IMR-90 (cell line): ENCODE measurements at places on chromosomes 13 and 19.

GRCh38 chr13:110479648-110480047 is 81.9 kb downstream of the RAB20 start:
- H3K27ac ChIP-seq = no peak overlapping the region
- no peaks in the 10 kb centered on the region for H3K27me3 ChIP-seq
- no peaks in the 10 kb centered on the region; the same call in 1 of the 2 replicates for H3K4me1 ChIP-seq
- DNase-seq = no peak

DNA sequence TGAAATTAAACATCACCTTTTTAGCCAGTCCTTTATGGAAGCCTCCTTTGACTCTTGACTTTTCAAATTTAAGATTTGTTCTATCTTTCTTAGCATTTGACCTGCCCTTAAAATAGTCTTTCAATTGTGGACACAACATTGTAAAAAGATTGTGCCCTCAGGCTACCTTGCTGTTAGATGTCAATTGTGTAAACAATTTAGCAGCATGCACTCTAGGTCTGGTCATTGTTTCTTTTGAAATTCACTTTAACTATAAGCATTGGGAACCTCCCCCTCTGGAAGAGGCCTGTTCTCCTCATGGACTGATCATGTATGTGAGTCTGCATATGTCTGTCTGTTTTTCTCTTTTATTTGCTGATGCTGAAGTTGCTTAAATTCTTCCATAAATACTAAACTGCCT is 31.5 kb upstream of the PABPC3 start:
- H3K27ac ChIP-seq = no peak overlapping the region
- H3K27me3 ChIP-seq = no peaks in the 10 kb centered on the region
- H3K4me3 ChIP-seq = no peak overlapping the region
- no peaks in the 10 kb centered on the region for H3K4me1 ChIP-seq
- H3K36me3 ChIP-seq = no peaks in the 10 kb centered on the region

DNA sequence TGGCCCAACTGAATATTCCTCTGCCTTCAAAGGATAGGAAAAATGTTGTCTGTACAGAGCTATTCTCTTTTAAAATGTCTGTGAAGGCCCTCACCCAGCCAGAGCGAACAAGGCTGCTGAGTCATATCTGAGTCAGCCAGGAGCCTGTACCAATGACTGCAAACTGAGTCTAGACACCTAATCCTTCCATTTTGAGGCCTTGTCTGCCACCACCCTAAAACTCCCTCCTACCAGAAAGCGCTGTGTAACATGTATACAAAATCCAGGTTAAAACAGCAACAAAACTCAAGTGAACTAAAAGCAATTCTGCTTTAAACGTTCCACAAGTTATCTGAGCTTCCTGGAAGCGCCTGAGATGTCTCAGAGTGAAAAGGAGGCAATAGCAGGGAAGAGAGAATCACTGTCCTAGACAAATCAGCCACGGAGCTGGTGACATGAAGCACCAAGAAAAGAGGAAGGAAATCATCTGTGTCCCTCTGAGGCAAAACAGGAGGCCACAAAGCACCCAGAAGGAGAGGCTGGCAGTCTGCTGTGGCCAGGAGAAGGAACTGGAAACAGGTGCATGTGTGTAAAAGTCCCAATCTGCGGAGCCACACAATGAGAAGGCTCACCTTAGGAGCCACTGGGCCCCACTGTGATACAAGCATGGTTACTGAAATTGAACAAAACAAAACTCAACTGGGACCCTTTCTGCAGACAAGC is 10.2 kb downstream of the DHRS12 start:
- peak; percentile 91 for DNase-seq
- H3K36me3 ChIP-seq = no peaks in the 10 kb centered on the region
- peak overlapping the region; percentile 33; the same call in 1 of the 2 replicates for H3K27ac ChIP-seq
- H3K27me3 ChIP-seq = no peaks in the 10 kb centered on the region
- no peak overlapping the region for H3K4me3 ChIP-seq

DNA sequence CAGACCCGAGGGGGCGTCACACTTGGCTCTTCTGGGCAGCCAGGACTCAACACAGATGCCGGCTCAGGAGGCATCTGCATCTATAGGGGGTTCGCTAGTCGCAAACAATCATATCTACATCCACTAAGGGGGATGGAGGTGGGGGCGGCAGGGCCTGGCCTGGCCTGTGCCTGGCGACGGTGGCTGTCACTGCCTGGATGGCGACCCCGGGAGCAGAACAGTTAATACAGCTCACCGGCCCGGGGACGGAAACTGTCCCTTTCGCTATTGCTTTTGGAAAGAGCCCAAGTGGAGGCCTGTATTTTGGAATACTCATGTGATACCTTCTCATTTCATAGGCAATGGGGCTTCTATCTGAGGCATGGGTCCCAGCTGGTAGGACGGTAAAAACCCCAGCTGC is 17.7 kb downstream of the SGTA start:
- no peaks in the 10 kb centered on the region for H3K27me3 ChIP-seq
- H3K4me1 ChIP-seq = peaks cover 2% of the 10 kb centered on the region; the same call in 1 of the 2 replicates
- H3K36me3 ChIP-seq = peaks cover 64% of the 10 kb centered on the region
- H3K27ac ChIP-seq = no peak overlapping the region
- no peak for DNase-seq

DNA sequence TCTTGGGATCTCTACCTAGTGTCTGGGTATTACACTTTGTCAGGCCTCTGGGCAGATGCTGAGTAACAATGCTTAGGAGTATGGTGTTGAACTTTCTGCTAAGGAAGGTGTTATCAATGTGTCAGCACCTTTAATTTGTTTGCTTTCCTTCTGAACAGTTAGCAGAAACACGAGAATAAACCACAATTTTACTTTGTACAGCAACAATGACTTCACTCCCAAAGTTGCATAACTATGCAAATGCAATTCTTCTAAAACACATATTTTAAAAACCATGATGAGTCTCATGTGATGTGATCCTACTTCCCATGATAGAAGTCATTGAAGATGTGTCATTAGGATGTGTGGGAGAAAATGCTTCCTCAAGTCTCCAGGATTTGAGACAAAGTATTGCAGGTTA is 155.0 kb downstream of the POSTN start:
- DNase-seq = peak; percentile 90
- peaks cover 16% of the 10 kb centered on the region for H3K4me1 ChIP-seq
- no peaks in the 10 kb centered on the region for H3K27me3 ChIP-seq
- no peak overlapping the region for H3K27ac ChIP-seq
- no peaks in the 10 kb centered on the region for H3K36me3 ChIP-seq
- H3K4me3 ChIP-seq = no peak overlapping the region

- no peaks in the 10 kb centered on the region; the same call in 1 of the 2 replicates for H3K4me1 ChIP-seq
- no peak overlapping the region for H3K27ac ChIP-seq
- H3K27me3 ChIP-seq = no peaks in the 10 kb centered on the region
- no peak overlapping the region for H3K4me3 ChIP-seq
- peaks cover 50% of the 10 kb centered on the region for H3K36me3 ChIP-seq
These were observed 8.6 kb downstream of the KCTD15 start for GRCh38 chr19:33805313-33805712.

- H3K27me3 ChIP-seq = no peaks in the 10 kb centered on the region
- no peaks in the 10 kb centered on the region for H3K36me3 ChIP-seq
- DNase-seq = no peak
- no peak overlapping the region for H3K27ac ChIP-seq
- no peak overlapping the region for H3K4me3 ChIP-seq
These were observed 345.8 kb downstream of the RBM26 start for GRCh38 chr13:79060216-79060615.

- peaks cover 19% of the 10 kb centered on the region for H3K36me3 ChIP-seq
- H3K4me3 ChIP-seq = peak overlapping the region; percentile 77
- H3K27ac ChIP-seq = peak overlapping the region; percentile 97
- peaks cover 3% of the 10 kb centered on the region; the same call in 1 of the 2 replicates for H3K4me1 ChIP-seq
These were observed 1.1 kb downstream of the KEAP1 start for GRCh38 chr19:10501971-10502523.

DNA sequence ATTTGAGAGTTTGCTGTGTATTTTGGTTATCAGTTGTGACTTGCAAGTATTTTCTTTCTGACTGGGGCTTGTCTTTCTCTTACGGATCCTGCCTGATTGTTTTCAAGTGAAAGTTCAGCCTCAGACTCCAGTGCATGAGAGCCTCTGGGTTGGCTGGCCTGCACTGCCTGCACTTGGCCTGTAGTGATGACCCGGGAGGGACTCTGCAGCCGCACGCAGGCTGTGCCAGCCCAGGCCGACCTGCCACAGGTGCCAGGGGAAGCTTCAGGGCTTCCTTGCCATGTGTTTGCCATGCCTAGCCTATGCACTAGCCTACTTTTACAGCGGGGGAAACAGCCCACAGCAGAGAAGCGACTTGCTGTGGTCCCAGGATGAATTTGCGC is 77.0 kb downstream of the KDM4B start:
- no peak for DNase-seq
- no peak overlapping the region for H3K4me3 ChIP-seq

GRCh38 chr13:99258946-99259345 is 767 bp upstream of the GPR18 start:
- H3K27me3 ChIP-seq = no peaks in the 10 kb centered on the region
- H3K27ac ChIP-seq = no peak overlapping the region
- H3K4me3 ChIP-seq = no peak overlapping the region
- peaks cover 9% of the 10 kb centered on the region for H3K36me3 ChIP-seq
- no peak for DNase-seq
- peaks cover 4% of the 10 kb centered on the region; the same call in 1 of the 2 replicates for H3K4me1 ChIP-seq

DNA sequence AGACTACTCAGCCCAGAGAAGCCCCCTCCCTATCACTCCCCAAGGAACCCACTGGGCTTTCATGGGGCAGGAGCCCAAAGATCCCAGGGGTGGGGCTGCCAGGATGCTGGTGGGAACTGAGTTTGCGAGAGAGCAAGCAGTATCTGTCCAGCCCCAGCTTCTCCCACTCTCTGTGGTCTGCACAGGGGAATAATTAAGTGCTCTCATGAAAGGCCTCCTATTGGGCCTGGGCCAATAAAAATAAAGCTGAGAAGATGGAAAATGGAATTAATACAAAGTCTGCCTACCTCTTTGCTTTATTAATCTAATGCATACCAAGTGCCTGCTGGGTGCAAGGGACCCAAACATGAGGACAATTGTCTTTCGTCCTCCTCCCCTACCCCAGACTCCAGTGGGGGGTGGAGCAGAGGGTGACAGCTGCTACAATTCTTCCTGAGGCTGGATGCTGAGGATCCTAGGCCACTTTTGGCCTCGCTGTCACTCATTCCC is 5.4 kb downstream of the DDX39A start:
- peak; percentile 50 for DNase-seq
- H3K36me3 ChIP-seq = peaks cover 42% of the 10 kb centered on the region
- no peak overlapping the region for H3K4me3 ChIP-seq
- H3K27ac ChIP-seq = peak overlapping the region; percentile 17; the same call in 1 of the 2 replicates
- no peaks in the 10 kb centered on the region for H3K27me3 ChIP-seq

DNA sequence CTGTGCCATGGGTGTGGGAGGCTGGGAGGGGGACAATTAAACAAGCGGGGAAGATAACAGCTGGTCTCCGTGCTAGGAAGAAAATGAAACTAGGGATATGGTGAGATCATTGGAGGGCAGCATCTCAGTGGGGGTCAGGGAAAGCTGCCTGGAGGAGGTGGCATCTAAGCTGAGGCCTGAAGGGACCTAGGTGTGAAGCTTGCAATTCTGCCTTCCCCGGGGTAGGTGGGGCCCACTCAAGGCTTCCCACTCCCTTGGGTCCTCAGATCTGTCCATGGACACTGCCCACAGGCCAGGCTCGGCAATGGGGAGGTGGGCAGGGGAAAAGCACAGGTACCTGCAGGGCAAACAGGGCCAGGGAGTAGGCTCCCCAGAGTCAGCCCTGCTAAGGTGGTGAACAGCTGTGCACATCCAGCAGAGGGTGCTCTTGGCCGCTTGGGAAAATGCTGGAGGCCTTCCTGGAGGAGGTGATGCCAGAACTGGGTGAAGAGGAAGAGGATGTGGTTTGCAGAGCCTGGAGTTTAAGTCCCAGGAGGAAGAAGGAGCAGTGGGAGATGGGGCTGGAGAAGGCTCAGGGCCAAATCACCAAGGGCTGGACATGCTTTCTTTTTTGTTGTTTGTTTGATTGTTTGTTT is 25.7 kb upstream of the CCNE1 start:
- DNase-seq = no peak
- no peaks in the 10 kb centered on the region for H3K4me1 ChIP-seq
- no peaks in the 10 kb centered on the region; the same call in 1 of the 2 replicates for H3K27me3 ChIP-seq
- no peak overlapping the region for H3K27ac ChIP-seq
- H3K4me3 ChIP-seq = no peak overlapping the region

- H3K4me3 ChIP-seq = peak overlapping the region; percentile 4; the same call in 1 of the 2 replicates
- DNase-seq = no peak
- no peaks in the 10 kb centered on the region for H3K36me3 ChIP-seq
These were observed 565 bp downstream of the KLK10 start for GRCh38 chr19:51018745-51019543.

- no peaks in the 10 kb centered on the region for H3K36me3 ChIP-seq
- no peak overlapping the region for H3K27ac ChIP-seq
- no peaks in the 10 kb centered on the region for H3K27me3 ChIP-seq
- no peaks in the 10 kb centered on the region for H3K4me1 ChIP-seq
These were observed 1735.6 kb upstream of the SPRY2 start for GRCh38 chr13:82076496-82076895.

- no peak for DNase-seq
- peaks cover 7% of the 10 kb centered on the region for H3K27me3 ChIP-seq
- no peak overlapping the region for H3K4me3 ChIP-seq
- H3K27ac ChIP-seq = no peak overlapping the region
- no peaks in the 10 kb centered on the region for H3K36me3 ChIP-seq
These were observed 7.0 kb upstream of the RB1 start for GRCh38 chr13:48296528-48296927.
